ENCODE measurements at places on chromosomes 2 and 18. TPM values are rescaled to one million over a fixed set of nuclear protein-coding genes. Genes with fewer than 3 reads are reported as not detected.

CRYGB gene
- total RNA-seq, result not detected

CAPN13 gene
- not detected for total RNA-seq

SNRNP27 gene
- 35.9 TPM for total RNA-seq

ATP6V1B1 gene
- 0.48 TPM for total RNA-seq

MAL gene
- total RNA-seq, result 1.6 TPM

RBM45 gene
- 11.3 TPM for total RNA-seq

TTN gene
- 6.4 TPM for total RNA-seq

MEP1B gene
- total RNA-seq, result not detected

EVX2 gene
- total RNA-seq, result not detected

M1AP gene
- total RNA-seq, result 0.19 TPM

FOXD4L1 gene
- not detected for total RNA-seq

DNER gene
- 1.1 TPM for total RNA-seq

SLC11A1 gene
- total RNA-seq, result 28.8 TPM

C2orf76 gene
- total RNA-seq, result 12.1 TPM

GRCh38 chr2:63788071-63788470 is 53.6 kb upstream of the UGP2 start:
- DNase-seq, result no peak

DNA sequence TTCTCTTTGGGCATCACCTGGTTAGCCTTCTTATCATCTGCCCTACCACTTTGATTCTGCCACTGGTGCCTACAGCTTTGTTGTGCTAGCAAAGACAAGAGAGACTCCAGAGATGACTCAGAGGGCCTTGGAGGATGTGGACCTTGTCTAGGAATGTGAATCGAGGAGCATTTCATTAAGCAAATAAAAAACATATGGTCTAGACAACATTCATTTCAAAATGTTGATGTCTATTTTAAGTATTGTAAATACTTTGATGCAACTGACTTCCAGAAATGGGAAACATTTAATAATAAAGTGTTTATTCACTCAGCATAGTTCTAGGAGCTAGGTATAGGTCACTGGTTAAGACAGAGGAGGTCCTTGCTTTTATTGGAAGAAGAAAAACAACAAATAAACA is 195.5 kb downstream of the CDCA7 start:
- DNase-seq, result no peak

- no peak for DNase-seq
Observed at GRCh38 chr2:27781496-27781895, 10.0 kb downstream of the MRPL33 start.

- no peak for DNase-seq
Observed at GRCh38 chr18:11259469-11260150, 110.2 kb upstream of the PIEZO2 start.

GRCh38 chr2:119293900-119294299 is 70.3 kb downstream of the STEAP3 start:
- no peak for DNase-seq

GRCh38 chr2:198641161-198641560 is 816.6 kb downstream of the SATB2 start:
- no peak for DNase-seq

GRCh38 chr2:43345391-43345813 is 119.0 kb upstream of the ZFP36L2 start:
- no peak for DNase-seq

GRCh38 chr2:8633735-8634313 is 48.0 kb upstream of the ID2 start:
- peak; percentile 62 for DNase-seq

DNA sequence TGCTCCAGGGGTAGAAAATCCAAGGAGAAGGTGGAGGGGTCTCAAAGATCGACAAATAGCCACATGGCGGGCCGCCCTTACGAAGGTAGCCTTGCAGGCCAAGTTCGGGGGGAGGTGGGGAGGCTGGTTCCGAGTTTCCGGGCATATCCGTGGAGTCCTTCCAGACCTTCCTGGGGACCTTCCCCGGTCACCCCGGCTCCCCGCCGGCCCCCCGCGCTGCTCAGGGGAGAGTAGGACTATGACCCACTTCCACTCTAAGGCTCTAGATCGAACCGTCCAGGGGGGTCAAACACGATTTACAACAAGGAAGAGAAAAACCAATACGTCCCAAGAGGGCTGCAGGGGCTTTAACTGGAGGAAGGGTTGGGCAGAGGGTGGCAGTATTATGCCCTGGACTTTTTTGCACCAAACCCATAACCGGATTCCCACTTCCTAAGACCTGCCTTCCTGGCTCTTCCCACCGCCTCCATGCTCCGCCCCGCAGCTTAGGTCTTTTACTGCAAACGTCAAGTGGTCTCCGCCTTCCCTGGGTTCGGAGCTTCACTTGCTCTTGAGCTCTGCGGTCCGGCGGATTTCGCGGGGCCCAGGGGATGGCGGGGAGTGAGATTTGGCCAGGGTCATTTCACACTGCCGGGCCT is 779 bp upstream of the LYPD6 start:
- no peak for DNase-seq

- no peak for DNase-seq
Observed at GRCh38 chr2:6685447-6685846, 180.3 kb downstream of the CMPK2 start.

GRCh38 chr18:74281980-74282754 is 9.6 kb downstream of the CYB5A start:
- no peak for DNase-seq

GRCh38 chr2:45652090-45653031 is 886 bp downstream of the PRKCE start:
- peak; percentile 83 for DNase-seq

DNA sequence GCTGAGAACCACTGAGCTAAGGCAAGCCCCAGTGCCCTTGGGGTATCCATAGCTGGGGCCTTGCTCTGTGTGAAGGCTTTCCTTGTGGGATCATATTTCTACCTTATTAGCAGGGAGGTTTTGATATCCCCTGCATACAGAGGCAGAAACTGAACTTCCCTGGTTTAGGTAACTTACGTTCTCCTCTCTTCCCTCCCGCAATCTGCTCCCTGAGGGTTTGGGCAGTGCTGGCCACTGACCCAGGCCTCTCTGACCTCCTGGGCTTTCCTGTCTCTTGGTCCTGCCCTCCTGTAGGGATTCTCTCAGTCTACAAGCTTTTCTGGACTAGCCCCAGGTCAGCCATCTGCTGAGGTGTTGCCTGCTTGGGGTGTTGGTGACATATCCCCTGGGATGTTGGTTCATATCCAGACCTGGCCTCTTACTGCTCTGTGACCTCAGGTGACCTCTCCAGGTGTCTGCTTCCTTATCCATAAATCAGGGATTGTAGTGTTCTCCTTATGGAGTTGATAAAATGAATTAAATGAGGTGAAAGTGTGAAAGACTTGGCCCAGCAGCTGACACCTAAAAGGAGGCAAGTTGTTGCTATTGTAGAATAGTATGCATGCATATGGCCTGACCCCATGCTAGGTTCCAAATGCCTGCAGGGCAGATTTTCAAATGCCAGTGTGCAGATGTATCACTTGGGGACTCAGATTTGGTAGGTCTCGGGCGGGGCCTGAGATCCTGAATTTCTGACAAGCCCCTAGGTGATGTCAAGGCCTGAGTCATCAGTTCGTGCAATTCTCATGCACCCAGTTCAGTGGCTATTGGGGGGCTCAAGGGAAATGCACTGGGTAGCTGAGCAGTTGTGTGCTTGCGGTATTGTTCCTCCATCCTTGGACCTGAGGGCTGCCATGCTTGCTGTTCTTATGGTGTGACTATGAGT is 106.6 kb downstream of the FHOD3 start:
- no peak for DNase-seq

DNA sequence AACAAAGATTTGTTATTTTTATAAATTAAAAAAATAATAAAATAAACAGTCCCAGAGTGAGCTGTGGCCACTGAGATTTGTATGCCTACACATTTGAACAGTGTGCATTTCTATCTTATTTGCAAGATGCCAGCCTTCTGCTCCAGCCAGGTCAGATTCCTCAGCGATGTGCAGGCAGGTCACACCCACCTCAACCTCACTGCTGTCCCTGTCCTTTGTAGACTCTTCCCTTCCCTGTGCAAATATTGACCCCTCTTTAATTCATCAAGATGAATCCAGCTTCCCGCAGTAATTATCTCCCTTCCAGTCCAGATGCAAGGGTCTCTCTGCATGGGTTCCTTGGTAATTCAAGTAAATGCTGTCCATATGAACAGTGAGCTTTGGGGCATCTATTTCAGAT is 256.2 kb downstream of the PIEZO2 start:
- DNase-seq, result no peak

DNA sequence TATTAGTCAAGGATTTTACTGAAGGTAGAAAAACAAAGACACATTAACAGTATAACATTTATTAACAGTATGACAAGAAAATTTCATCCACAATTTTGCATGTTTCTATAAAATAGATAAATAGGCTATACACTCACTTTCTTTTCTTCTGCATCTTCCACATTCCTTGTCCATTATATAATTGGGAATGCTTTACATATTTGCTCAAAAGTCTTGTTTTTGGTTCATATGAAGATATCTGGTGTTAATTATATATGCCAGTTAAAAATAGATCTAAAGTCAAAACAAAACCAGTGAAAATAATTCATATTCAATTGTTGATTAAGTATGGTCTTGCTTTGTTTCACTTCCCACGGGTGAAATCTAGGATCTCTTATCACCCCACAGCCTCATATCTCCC is 53.4 kb downstream of the SERPINB7 start:
- DNase-seq, result no peak

DNA sequence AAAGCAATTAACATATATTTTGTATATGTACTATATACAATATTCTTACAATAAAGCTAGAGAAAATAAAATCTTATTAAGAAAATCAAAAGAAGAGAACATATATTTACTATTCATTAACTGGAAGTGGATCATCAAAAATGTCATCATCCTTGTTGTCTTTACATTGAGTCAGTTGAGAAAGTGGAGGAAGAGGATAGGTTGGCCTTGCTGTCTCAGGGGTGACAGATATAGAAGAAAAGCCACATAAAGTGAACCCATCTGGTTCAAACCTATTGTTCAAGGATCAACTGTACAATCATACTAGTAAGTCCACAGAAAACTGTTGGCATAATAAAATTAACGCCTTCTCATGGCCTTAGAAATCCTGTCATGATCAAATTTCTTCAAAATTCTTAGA is 26.6 kb downstream of the SESTD1 start:
- DNase-seq, result no peak

- no peak for DNase-seq
Observed at GRCh38 chr2:138974651-138975050, 194.5 kb upstream of the NXPH2 start.

- no peak for DNase-seq
Observed at GRCh38 chr2:200966770-200967169, 3.3 kb upstream of the ORC2 start.

- DNase-seq, result no peak
Observed at GRCh38 chr2:96763511-96764252, 3.0 kb downstream of the CNNM4 start.

GRCh38 chr2:229521576-229521975 is 192.8 kb downstream of the DNER start:
- DNase-seq, result no peak

DNA sequence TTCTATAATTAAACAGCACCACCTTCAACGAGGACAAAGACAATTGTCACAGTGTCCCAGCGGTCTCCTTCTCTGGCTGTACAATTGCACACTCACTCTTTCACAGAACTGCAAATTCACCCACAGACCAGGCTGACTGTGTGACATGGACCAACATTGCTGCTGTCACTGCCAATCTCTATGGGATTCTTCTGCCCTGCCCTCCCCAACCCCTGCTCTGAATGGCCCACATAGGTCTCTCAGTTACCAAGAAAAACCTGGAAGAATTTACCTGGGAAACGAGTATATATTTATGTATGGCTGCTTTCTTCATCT is 26.5 kb downstream of the LRRC30 start:
- DNase-seq, result no peak

DNA sequence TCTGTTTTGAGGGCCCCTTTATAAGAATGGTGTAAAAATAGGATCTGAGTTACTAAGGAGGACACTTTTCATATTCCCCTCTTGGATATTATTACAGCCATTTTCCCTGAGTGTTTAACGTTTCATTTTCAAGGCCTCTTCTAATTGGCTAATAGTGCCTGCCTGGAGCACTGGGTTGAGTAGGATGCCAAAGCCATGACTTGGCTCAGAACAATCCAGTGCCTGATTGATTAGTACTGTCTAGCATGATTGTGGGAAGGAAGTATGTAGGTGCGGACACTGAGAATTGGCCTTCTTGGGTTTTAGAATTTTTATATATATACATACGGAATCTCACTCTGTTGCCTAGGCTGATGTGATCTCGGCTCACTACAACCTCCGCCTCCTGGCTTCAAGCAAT is 66.1 kb downstream of the NAB1 start:
- no peak for DNase-seq

DNA sequence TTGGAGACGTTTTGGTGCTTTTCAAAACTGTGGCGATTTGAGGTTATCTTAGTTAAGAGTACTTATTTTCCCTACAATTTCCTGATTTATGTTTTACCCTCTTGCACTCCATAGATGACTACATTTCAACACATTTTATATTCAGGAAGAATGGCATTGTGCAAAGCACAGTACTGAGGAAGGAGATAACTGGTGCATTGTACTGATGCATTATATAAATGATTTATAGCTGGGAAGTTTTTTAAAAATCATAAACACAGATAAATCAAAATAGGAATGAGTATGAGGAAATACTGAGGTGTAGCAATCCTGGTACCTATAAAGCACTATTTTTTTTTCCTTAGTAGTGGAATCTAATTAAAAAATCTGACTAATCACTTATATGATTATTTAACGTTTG is 5.6 kb downstream of the REL start:
- DNase-seq, result no peak

GRCh38 chr2:34419856-34420255 is 820.8 kb upstream of the FAM98A start:
- no peak for DNase-seq

- no peak for DNase-seq
Observed at GRCh38 chr2:200186002-200186401, 120.5 kb upstream of the SPATS2L start.

DNA sequence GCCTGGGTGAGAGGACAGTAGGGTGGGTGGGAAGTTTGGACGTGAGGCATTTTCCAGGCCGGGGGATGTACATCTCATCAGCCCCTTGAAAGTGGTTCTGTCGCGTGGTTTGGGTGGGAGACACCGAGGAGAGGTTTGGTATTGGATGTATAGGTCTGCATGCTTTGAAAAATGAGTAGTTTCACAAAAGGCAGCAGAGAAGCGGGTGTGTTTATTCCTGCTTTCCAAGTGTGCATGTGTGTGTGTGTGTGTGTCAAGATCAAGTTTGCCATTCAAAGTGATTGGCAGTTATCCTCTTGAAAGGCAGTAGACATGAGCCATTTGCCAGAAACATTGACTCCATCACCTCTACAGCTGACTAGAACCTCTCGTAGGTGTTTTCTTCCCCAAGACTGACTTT is 423.1 kb upstream of the POU3F3 start:
- DNase-seq, result no peak

All from posterior vena cava (tissue), 2 donors.